ENCODE measurements at places on chromosomes 12 and 14. TPM values are rescaled to one million over a fixed set of nuclear protein-coding genes. Genes with fewer than 3 reads are reported as not detected.

GRCh38 chr12:121468499-121468801 lies 68.5 kb downstream of the RNF34 start:
- no peak for DNase-seq

DNA sequence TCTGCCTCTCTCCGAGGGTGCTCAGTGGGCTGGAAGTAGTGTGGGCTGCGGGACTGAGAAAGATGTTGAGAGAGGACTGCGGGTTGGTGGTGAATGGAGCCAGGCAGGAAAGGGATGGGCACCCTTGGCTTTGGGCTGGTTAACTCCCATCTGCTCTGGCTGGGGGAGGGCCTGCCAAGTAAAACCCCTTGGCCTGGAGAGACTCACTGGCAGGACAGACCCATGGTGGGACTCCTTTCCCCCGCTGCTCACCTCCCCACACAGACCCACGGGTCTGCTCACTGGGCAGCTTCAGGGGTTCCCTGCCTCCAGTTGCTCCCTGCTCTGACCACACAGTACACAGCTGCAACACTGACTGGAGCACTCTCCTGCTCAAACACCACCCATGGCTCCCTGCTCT lies 54.1 kb downstream of the KRT80 start:
- DNase-seq, result no peak

Gene ABCD2
- 15.9 TPM for total RNA-seq

DNA sequence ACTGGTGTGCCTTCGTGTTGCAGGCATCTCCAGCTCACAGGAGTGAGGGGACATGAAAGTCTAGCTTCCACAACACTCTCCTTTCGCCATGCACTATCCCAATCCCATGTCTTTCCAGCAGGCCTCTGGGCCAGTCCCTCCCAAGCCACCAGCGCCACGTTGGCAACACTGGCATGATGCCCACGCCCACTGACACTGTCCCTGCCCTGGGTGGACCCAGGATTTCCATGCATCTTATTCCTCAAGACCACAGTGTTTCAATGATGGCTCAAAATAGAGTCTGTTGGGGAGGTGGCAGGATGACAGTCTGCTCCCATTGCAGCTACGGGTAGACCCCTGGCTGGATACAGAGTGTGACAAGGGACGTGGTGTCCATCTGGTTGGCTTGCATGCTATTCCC lies 2.3 kb downstream of the SP7 start:
- DNase-seq, result no peak

- no peak for DNase-seq
Observed at GRCh38 chr12:50160643-50161042, 6.5 kb downstream of the CERS5 start.

- no peak for DNase-seq
Observed at GRCh38 chr14:68824517-68825347, 31.9 kb upstream of the ZFP36L1 start.

Gene ARL1
- 27.9 TPM for total RNA-seq

DNA sequence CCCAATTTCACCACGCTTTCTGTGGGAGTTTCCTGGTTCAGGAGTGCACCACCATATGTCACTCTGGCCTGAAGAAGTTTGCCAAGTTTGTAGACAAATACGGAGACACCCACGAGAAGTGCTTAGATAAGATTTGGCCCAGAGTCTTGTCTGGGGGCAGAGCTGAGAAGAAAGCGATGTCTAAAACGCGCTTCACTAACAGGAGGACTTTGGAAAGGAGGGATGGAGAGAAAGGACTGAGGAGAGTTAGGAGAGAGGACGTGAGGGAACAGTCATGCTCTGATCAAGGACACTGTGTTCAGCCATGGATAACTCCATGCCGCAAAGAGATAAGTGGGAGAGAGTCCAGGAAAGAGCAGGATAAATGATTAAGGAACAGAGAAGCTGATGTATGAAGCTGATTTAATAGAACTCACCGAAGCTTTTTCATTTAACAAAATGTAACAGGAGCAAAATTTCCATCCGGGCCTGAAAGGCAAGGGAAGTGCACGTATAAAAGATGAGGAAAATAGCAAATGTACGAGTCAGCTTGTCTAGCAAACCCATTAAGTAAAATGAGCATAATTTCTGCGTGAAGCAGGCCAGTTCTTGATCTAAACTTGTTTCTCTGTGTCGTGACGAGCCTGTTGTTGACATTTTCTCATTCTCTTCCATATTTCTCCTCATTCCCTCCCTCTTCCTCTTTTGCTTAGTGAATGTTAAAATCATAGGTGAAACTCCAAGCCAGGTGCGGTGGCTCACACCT lies 23.4 kb upstream of the MAP3K9 start:
- DNase-seq, result no peak

DNA sequence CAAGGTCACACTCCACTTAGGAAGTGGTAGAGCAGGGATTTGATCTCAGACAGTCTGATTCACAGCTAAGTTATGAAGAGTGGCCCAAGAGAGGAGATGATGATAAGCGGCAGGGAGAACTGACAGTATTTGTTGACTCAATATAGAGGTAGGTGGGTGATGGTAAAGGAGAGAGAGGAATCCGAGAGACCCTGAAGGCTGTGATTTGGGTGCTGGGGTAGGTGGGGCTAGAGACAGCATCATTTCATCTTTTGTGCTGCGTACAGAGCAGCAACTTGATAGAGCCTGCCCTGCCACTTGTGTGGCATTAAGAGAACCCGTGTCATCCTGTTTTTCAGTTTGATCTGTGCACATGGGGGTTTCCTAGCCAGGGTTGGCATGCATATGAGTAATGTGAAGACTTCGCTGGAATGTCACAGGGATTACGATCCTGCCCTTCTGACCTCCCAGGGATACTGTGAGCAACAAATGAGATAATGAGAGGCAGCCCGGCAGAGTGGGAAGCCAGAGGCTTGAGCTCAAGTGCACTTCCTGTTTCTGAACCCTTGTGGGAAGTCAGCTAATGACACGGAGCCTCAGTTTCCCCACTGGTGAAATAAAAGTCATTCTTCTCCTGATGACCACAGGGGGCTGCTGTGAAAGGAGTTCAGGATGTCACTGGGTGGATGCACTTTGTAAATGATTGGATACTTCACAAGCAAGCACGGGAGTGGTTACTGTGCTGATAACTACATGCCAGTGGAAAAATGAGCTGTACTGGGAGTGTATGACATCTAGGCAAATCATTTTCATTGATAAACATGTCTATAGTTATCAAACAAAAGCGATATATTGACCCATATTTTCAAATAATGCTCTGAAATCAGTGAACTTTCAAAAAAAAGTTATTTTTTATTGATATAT lies 59.5 kb upstream of the IGF1 start:
- no peak for DNase-seq

DNA sequence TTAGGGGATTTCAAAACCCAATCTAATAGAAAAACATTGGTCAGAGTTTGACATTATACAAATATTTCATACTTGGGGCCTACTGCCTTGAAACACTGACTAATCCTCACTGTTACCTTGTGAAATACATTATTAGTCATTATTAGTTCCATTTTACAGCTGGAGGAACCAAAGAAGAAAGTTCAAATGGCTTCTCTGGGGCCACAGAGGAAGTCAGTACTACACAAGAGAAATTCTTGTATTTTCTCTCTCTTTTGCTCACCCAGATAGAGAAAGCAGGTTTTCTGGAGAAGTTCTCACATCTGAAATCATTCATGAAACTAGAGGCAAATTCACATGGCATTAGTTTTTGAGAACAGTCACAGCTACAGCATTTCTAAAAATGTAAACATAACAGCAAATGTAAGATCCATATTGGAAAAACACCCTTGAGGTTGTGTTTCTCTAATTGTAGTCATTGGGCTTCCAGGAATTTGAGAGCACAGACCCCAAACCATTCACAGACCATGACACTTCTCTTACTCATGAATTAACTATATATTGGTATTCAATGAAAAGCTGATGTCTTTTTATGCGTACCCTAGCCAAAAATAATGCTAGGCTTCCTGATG lies 83.0 kb downstream of the LLPH start:
- DNase-seq, result no peak

- no peak for DNase-seq
Observed at GRCh38 chr14:76546426-76547221, 170.7 kb downstream of the ESRRB start.

DNA sequence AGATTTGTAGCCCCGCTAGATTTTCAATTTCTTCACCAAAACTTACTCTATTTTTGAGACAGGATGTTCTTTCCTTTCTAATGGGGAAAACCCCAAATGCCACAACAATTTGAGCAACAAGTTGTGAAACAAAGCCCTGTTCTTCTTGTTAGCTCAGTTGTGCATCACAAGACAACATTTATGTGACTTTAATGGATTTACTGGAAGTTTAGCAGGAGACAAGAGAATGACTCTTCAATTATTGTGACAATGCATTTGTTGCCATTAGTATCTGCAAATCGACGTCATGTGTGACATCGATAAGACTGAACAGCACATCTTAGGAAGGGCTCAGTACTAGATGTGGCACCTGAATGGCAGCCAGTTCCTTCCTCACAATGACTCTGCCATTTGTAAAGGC lies 1028.9 kb upstream of the TMEM132C start:
- no peak for DNase-seq

- no peak for DNase-seq
Observed at GRCh38 chr12:80941916-80942315, 4.2 kb upstream of the LIN7A start.

- DNase-seq, result no peak
Observed at GRCh38 chr14:70648346-70648745, 6.6 kb downstream of the TTC9 start.

- DNase-seq, result no peak
Observed at GRCh38 chr12:5960783-5961182, 15.7 kb upstream of the ANO2 start.

Gene PKP2
- total RNA-seq, result 0.95 TPM

DNA sequence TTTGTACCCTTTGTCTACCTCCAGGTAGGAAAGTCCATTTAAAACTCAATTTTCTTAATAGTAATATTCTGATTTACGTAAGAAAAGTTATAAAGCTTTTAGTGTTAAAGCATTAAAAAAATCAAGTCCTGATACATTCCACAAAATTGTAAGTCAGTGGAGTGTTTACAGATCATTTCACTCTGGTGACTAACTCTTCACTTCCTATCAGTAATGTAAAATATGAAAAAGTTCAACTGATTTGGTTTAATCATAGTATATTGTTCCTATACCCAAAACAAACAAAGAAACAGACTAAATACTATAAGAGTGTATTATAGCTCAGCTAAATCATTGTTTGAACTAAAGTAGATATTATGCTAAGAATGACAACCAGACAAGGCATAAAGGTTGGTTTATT lies 85.9 kb downstream of the VEZT start:
- no peak for DNase-seq

DNA sequence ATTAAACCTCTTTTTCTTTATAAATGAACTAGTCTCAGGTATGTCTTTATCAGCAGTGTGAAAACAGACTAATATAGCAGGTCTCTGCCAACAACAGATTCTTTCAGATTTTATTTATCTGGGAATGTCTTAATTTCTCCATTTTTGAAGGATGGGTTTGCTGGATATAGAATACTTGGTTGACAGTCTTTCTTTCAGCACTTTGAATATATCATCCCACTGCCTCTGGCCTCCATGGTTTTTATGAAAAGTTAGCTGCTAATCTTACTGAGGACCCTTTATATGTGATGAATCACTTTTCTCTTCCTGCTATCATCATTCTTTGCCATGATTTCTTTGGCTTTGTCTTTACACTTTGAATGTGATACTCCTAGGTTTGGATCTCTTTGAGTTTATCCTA lies 148.0 kb downstream of the ANO6 start:
- DNase-seq, result no peak

GRCh38 chr12:5051334-5051733 lies 7.7 kb downstream of the KCNA5 start:
- no peak for DNase-seq

Gene KIF5A
- 1.8 TPM for total RNA-seq

- no peak for DNase-seq
Observed at GRCh38 chr12:105983622-105984320, 155.0 kb downstream of the NUAK1 start.

DNA sequence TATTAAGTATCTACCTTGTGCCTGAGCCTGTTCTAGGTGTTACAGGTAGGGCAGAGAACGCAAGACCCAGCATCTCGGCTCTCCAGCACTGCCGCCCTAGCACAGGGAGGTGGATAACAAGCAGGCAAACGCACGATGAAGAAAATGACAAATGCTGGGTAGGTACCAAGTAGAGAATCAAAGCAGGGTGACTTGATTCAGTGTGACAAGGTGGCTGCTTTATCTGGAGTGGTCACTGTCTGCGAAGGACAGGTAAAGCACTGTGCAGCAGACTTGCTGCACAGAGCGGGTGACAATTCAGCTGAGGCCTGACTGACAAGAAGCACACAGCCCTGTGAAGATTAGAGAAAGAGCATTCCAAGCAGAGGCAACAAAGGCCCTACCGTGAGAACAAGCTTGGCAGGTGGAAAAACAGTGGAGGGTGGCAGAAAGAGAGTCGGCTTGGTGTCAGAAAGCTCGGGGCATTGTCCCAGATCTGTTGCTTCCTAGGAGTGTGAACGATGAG lies 12.9 kb downstream of the PRKCH start:
- DNase-seq, result no peak

GRCh38 chr12:108297895-108298760 lies 41.0 kb downstream of the CMKLR1 start:
- no peak for DNase-seq

Gene EGLN3
- 7.6 TPM for total RNA-seq

- no peak for DNase-seq
Observed at GRCh38 chr14:76855066-76855465, 28.9 kb downstream of the LRRC74A start.

DNA sequence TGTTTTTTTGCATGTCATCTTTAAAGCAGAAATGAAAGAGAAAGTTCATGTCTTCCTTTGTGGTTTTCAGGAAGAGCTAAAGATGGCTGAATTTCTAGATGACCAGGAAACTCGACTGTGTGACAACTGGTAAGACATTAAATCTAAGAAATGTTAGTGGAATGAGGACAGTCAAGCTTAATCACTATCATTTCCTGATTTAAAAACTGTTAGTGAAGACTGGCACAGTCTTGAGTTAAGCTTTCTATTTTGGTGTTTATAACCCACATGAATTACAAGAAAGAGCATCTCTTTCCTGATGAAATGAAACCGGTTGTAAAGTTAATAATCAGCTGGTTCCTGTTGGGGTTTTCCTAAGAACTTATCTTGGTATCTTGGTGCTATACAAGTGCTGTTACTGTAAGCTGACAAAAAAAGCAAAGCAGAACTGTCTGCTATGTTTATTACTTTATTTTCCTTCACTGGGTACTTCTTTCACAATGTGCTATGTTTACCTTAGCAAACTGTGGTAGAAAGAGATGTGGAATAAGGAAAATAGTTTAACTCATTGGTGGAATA lies 5.2 kb downstream of the TRAFD1 start:
- no peak for DNase-seq

Gene FAIM2
- total RNA-seq, result not detected

DNA sequence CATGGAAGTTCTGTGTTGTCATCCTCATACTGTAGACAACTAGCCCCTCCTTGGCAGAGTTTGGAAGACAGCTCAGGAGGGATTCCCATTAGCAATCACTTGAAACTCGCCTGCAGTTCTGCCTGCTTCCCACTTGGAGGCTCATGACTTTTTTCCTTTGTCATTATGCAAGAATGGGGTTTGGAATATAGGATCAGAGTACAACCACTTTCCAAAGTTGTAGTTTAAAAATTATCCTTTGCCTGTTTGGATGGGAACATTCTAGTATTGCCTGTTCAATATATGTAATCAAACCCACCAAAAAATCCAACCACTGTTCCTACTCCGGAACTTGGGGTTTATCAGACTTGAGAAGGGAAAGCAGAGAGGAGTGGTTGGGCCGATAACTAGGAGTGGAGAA lies 2.1 kb upstream of the GPD1 start:
- DNase-seq, result no peak
